ENCODE measurements at places on chromosomes 13 and 19.

DNA sequence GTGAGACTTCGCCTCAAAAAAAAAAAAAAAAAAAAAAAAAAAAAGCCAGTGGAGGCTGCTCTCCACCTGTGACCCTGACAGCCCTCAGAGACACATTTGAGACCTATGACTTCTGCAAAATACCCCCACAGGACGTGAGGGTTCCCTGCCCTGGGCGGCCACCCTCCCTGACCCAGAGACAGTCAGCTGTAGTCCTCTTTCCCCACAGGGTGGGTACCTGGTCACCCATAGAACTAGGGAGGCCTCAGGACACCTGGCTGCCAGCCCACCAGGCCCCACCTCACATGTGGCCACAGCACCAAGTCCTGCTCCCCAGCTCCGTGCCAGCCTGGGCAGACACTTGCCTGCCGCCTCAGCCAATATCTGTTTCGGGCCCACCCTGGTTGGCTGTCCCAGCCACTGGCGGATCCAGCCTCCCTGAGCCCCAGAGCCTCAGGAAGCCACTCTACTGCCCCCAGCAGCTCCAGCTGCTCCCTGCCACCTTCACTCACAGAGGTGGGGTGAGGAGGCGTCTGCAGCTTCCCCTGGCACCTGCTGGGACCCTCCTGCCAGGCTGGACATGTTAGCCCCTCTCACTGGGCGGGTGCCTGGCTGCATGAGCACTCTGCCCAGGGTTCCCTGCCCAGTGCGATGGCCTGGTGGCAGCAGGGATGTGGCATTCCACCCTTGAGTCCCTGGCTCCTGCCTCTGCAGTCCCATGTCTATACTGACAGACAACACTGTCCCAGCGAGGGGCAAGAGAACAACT lies 6.9 kb downstream of the MKNK2 start:
- DNase-seq, result no peak

GRCh38 chr19:30276011-30276882 lies 95.9 kb upstream of the ZNF536 start:
- DNase-seq, result no peak

DNA sequence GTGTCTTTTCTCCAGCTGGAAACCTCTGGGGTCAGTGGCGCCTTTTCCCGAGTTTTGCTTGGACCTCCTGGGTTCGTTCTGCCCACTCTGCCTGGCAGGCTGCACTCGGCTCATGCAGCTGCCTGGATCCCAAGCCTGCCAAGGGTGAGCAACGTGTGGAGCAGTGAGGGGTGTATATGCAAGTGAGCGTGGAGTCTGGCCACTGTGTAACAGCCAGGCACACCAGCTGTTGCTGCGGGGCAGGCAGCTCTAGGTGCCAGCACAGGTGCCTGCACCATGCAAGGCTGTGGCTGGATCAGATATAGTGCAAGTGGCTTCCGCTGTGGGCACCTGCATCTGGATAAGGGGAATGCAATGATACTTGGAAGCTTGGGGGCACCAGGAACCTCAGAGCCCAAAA lies 699.4 kb downstream of the SLITRK1 start:
- no peak for DNase-seq

- DNase-seq, result no peak
These were observed 1.3 kb downstream of the CLDN10 start for GRCh38 chr13:95553581-95554385.

GRCh38 chr19:17778968-17779929 lies 15.7 kb upstream of the B3GNT3 start:
- DNase-seq, result no peak

DNA sequence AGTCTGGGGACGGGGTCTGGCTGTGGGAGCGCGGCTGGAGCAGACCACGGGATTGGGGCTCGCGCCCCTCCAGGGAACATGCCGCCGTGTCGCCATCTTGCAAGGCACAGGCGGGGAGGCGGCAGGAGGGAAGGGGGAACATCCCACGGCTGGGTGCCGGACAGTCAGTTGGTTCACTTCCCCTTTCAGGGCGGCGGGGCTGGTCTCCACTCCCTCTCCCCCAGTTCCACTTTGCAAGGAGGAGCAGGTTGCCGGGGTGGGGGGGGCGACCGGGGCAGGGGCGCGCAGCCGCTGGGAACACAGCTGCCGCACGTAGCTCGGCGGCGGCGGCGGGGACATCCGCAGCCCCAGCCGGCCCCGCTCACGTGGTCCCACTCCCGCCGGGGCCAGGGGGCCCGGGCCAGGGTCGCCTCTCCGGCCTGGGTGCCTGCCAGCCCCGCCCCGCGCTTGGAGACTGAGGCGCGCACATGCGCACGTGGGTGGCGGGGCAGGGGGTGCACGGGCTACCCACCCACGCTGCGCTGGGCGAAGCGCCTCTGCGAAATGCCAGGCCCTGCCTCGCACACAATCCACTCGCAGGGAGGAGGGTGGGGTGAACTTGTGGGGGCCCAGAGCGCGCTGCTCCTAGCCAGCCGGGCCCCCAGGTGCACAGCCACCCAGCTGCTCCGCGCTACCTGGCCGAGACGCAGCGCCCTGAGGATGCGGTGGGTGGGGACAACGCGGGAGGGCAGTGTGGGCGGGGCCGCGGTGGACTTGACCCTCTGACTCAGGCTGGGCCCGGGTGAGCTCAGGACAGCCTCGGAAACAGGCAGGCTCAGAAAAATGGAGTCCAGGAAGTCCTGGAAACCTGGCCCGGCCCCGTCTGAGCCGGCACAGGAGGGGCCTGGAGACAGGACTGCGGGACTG lies 6.4 kb downstream of the KLF16 start:
- DNase-seq, result peak; percentile 85

GRCh38 chr13:51660813-51661212 lies 76.6 kb downstream of the WDFY2 start:
- no peak for DNase-seq

- DNase-seq, result no peak
These were observed 1.1 kb downstream of the EHD2 start for GRCh38 chr19:47714339-47714738.

DNA sequence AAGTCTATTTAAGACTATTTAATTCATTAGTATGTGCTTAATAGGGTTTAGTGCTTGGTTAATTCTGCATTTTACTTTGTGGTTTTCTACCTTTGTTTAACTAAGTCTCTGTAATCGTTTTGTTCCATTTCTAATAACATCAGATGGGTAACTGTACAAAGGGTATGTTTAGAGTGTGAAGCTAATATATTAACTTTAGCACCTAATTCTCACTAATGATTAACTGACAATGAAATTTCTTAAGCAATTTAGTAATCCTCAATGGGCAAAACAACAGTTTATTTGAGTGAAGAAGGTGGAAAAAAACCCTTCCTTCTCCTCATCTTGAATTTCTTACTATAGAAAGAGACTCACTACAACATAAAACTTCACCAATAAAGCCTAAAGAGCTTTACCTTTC lies 448.1 kb upstream of the MIR17HG start:
- DNase-seq, result no peak

GRCh38 chr13:44064357-44064756 lies 184.7 kb downstream of the LACC1 start:
- peak; percentile 16 for DNase-seq

DNA sequence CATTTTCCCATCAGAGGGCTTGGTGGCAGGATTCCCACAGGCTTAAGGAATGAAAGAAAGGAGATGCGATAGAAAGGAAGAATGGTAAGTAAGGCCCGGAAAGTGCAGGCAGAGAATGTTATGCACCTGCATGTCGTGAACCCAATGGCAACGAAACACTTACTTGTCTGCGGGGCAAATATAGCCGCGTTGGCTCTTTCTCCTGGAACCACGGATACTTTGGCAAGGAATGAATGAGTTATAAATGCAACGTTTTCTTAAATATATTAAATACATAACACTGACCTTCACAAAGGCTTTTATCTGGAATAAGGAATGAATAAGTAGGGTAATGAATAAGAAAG lies 192.1 kb downstream of the KATNAL1 start:
- DNase-seq, result no peak

DNA sequence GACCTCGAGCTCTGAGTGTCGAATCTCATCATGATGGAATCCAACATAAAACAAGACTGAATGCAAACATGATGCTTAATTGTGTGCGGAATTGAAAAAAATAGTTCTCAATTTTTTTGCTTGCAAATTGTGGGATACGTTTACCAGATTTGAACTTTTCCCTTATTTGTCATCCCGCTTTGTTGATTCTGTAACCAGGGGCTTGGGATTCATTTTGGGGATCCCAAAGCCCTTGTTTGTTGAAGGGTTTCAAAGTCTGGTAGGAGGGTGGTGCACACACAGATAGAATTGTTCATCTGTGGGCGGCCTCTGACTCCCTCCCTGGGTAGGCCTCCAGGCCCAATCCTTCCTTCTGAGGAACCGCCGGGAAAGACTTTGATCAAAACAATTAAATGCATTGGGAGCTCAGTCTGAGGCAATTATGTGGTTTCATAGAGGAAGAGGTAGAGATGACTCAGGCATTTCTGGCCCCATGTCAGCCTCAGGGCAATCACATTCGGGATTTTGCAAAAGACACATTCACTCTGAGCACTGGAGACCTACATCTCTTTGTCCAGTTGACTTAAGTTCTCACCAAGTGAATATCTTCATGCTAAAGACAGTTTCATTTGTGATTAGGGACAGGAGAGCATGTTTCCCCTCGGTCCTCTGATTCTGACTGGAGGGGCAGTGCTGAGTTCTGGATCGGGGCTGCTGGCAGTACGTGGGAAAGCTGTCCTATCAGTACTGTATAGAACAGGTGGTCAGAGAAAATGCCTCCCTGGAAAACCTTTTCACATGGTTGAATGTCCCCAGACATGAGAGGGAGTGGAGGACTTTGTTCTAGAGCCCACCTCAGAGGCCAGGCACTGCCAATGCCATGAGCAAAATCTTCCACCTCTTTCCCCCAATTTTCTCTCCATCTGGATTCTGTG lies 27.8 kb upstream of the IGFL4 start:
- peak; percentile 92 for DNase-seq

All from foreskin fibroblast (primary cell).